Hepatic stellate cell (primary cell): ENCODE measurements at places on chromosomes 2 and 18.

DNA sequence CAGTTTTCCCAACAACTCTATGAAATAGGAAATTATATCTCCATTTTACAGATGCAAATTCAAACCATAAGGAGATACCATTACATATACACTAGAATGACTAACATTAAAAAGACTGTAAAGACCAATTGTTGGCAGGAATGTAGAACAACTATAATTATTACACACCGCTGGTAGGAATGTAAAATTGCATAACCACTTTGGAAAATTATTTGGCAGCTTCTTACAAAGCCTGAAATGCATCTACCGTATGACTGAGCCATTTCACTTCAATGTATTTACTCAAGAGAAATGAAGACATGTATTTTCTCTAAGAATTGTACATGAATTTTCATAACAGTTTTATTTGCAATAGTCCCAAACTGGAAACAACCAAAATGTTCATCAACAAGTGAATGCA is 189.1 kb upstream of the BCL2L11 start:
- DNase-seq = no peak

DNA sequence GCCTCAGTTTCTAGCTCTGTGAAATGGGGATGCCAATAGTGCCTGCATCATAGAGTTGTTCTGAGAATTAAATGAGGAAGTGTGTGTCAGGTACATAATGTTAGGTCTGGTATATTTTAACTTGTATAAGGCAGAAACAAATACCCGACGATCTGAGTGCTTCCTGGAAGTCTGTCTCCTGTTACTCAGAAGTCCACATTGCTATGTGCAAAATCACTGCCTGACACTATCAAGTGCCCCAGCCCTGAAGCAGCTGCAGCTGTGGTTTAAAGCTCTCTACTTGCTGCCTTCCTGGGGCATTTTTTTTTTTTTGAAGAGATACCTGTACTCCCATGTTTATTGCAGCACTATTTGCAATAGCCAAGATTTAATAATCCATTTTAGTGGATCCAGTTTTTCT is 125.3 kb downstream of the SLC4A3 start:
- no peak for DNase-seq

DNA sequence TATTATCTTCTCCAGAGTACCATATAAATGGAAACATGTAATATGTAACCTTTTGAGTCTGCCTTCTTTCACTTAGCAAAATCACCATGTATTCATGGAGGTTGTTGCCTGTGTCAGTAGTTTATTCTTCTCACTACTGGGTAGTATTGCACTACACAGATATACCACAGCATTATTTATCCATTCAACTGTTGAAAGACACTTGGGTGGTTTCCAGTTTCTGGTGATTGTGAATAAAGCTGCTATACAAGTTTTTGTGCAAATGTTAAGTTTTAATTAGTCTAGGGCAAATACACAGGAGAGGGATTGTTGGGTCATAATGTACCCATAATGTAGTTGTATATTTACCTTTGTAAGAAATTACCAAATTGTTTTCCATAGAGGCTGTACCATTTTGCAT is 29.6 kb upstream of the RPRD1A start:
- DNase-seq = no peak

DNA sequence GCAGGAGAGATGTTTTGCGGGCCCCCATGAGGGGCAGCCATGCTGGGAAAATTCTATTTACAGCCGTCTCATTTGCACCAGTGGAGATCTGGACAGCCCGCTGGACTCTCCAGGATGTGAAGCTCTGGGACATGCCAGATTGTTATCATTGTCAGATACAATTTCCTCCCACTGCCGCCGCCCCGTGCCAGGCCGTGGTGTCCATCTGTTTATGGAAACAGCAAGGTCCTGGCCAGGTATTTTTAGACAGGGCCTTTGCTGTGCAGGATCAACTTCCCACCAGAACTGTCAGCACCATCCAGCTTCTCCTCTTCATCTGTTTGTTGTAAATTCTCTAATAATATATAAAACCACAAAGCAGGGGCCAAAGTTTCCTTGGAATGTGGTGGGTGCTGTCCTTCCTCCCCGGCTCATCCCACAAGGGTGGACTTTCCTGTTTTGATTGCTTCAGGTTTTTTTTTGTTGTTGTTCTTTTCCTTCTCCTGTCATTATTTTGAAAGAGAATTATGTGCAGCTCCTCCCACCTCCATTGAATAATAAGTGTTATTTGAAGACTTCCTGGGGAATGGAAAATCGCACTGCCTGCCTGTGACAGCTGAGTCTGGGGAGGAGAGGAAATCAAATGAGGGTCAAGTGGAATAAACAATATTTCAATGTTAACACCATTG is 398.1 kb downstream of the TNS1 start:
- DNase-seq = no peak

DNA sequence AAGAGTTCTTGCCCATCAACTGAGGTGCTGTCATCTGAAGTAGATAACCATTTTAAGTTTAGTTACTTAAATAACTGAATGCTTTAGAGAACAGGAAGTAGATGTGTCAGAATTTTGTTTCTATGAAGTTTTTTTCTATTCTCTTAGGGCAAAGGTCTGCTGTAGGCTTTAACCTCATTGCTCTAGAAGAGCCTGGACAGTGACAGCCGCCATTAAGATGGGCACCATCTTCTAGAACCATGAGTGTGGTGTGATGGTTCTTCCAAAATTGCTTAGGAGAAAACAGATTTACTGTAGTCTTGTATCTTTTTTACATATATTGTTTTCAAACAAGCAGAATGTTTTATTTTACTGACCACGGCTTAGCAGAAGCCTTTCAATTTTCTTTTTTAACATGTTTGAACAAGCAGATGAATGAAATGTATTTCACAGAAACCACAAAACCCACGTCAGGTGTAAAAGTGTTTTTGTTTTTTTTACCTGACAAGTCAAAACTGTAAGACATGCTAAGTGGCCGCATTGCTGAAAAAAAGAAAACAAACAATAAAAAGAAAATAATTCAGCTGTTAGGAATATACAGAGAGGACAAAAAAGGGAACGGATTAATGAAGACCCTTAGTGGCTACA is 77.9 kb downstream of the PRELID3A start:
- DNase-seq = no peak

DNA sequence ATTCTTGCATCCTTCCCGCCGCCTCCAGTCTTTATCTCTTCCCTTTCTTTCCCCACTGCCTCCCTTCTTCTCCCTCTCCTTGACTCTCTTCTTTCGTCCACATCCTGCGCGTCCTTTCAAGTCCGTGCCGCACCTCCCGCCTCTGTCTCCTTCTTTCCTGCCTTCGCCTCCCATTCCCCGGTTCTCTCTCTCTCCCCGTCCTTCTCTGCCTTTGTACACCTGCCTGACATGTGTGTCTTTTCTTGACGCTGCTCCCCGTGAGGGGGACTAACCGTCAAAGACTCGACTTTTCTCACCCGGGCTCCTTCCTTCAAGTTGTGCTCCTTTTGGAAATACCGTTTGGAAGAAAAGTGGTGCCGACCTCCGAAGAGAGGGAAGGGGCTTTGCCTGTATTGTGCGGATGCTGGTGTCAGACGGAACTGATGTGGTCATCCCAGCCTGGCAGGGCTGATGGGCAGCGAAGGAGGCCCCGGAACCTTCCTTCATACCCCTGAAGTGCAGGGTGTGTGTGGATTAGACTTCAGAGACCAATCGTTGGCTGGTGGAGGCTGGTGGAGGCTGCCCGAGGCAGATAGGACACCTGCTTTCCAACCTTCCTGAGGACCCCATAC is 879 bp downstream of the TMEM178A start:
- DNase-seq = no peak

DNA sequence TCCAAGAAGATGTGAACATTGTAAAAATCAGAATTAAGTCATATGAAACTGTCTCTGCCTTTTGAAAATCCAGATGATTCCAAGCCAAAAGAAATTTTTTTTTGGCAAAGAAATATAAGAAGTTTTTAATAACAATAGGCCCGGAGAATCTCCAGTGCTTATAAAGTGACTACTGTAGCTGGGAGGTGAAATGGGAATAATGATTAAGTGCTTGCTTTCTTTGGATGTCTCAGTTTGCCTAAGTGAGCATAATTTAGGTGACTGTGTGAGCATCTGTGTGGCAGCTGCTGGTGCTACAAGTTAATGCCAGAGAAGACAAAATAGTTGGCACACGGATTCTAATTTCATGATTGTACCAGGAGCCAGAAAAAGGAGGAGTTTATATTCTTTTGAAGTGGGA is 185.0 kb downstream of the LTBP1 start:
- no peak for DNase-seq

DNA sequence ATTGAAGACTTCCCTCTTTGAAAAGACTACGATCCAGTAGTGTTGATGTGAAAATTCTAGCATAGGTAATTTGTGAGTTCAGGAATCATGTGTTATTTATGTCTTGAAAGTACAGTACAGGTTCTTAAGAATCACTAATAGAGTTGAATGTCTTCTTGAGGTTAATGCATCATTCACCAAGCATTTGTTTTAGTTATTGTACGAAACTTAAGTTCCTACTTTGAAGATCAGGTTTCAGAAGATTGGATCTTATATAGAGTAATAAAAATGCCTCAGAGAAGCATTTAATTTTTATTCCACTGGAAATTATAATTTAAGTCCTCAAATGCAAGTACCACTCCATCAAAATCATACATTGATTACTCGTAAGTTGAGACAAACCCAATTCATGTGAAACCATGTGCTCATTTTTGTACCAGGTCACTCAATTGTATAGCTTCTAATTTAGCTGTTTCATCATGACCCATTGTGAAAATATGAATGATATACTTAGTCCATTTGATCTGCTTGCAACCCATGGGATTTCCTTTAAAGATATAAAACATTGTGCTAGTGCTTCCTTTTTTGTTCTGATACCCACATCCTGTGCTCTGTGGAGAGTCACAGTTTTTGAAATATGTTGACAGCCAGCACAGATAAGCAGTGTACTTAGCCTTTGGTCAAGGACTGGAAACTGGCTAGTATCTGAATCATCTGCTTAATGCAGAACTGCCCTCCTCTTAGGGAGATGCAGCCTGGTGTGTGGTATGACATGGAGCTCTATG is 22.5 kb upstream of the RAB27B start:
- DNase-seq = peak; percentile 53

DNA sequence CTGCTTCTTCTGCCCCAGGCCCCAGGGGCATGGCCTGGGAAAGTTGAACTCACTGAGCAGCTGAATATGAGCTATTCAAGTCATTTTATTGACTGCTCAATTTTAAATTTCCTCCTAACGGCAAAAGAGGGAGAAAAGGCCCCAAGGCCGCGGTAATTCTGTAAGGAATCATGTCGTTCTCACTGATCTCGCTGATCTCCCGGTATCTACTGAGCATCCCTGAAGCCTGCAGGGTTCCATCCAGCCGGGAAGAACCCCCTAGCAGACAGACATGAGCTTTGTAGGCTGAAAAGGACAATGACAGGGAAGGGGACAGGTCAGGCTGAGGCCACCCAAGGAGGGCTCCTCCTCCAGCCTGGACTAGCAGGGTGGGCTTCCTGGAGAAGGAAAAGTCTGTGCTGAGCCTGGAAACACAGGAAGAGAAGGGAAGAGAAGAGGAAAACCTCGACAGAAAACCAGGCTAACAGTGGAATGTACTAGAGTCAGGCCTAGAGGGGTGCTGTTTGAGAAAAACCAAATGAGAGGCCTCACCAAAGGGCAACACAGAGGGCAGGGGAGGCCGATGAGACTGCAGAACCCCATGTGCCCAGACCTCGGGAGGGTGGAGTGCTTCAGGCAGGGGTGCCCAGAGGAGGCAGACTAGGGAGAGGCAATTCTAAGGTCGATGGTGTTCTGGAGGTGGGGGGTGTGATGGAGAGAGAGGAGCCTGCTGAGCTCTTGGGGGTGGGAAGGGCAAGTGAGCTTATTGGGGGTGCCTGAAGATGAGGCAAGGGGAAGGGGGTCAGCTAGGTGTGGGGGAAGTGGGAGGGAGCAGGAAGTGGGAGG is 2.9 kb upstream of the NPPC start:
- DNase-seq = no peak

GRCh38 chr2:99857867-99858444 is 284.4 kb downstream of the AFF3 start:
- no peak for DNase-seq

DNA sequence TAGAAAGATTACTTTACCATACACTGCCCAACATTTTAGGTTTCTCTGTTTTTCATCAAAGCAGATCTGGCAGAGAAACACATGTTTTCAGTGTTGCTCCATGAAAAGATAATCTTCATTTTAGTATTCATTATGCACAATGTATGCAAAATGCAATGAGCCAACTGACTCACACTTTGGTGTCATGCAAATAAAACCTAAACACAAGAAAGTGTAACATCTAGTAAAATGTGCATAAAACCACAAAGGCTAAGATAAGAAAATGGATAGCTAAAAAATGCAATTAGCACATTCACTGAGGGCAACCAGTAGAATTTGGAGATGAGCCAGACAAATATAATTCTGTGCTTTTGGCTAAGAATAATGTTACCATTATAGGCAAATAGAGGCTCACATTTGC is 203.5 kb upstream of the UBE2E3 start:
- DNase-seq = no peak

DNA sequence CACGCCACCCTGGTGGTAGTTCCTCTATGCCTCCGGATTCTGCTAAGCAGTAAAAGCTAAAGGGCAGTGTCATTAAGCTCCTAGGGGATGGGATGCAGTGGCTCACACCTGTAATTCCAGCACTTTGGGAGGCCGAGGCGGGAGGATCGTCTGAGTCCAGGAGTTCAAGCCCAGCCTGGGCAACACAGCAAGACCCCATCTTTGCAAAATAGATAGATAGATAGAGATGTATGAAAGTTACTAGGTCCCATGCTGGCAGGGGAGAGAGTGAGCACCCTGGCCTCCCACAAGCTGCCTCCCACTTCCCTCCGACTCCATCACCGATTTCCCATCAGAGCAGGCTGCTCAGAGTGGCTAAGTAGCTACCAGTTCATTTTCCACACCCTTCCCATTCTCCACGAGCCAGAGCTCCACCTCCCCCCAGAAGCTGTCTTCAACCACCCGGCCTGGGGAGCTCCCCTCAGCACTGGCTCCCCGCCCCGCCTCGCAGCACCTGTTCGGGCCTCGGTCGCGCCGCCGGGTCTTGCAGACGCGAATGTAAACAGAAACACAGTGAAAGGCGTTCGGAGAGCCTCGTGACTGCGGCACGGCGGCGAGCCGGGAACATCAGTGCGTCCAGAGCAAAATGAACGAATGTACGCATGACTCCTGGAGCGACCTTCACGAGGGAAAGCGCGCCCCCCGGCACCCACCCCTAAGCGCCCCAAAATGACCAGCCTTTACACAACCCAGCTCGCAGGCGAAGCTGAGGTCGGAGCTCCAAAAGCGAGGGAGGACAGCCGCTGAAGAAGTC is 598 bp upstream of the CEP68 start:
- DNase-seq = peak; percentile 34

GRCh38 chr2:29314816-29315571 is 199.8 kb downstream of the CLIP4 start:
- no peak for DNase-seq

GRCh38 chr18:56402872-56403516 is 235.4 kb downstream of the TXNL1 start:
- peak; percentile 47 for DNase-seq

DNA sequence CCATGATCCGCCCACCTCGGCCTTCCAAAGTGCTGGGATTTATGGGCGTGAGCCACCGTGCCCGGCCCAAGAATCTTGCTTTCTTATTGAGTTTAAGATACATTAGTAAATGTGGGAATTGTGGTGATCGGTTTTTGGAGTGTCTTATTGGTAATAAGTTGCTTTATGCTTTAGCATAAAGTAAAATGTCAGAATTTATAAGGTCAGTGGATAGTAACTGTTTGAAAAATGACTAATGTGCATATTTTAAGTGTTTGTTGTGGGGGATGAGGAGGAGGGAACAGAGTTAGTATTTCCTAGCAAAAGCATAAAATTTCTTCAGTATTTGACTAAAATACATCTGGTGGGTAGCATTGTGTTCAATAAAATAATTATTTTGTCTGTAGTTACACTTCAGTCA is 77.4 kb downstream of the SLC39A10 start:
- DNase-seq = peak; percentile 5
